Suprapubic skin (tissue), 4 donors: ENCODE measurements at places on chromosomes 11 and 22. TPM values are rescaled to one million over a fixed set of nuclear protein-coding genes. Genes with fewer than 3 reads are reported as not detected.

The OR8G1 gene
- not detected for total RNA-seq

The KRTAP5-11 gene
- total RNA-seq = 1.7 TPM

The SLC5A12 gene
- total RNA-seq = not detected

The RGL4 gene
- total RNA-seq = not detected

The BRSK2 gene
- total RNA-seq = 0.30 TPM

The OR52I2 gene
- not detected for total RNA-seq

The POTEH gene
- total RNA-seq = not detected

The NCR3LG1 gene
- 7.4 TPM for total RNA-seq

The FAM181B gene
- 0.18 TPM for total RNA-seq

The IL18 gene
- total RNA-seq = 167 TPM

The RBM4 gene
- total RNA-seq = 93.9 TPM

The DLG2 gene
- total RNA-seq = 40.6 TPM

The GSTP1 gene
- 1,559 TPM for total RNA-seq

The ZNF280B gene
- not detected for total RNA-seq

The TTC36 gene
- total RNA-seq = 3.0 TPM

The SAA2 gene
- total RNA-seq = not detected

The C22orf42 gene
- not detected for total RNA-seq

The MAJIN gene
- not detected for total RNA-seq
